ENCODE measurements at places on chromosomes 12 and 14.

GRCh38 chr12:76871082-76871481, 7.7 kb downstream of the CSRP2 start:
- no peak for DNase-seq

DNA sequence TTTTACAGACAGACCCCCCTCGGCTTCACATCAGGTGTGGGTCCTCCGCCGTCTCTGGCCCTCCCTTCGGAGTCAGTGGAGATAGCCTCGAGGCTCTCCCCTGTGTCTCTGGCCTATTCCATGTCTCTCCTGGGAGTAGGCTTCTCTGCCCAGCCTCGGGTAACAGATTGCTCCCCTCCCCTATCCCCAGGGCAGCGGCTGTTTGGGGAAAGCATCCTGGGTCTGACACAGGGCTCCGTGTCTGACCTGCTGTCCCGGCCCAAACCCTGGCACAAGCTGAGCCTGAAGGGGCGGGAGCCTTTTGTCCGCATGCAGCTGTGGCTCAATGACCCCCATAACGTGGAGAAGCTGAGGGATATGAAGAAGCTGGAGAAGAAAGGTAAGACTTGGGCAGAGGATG, 30.8 kb downstream of the PHETA1 start:
- DNase-seq: no peak

- DNase-seq: no peak
Observed at GRCh38 chr12:108750526-108750925, 19.2 kb upstream of the CORO1C start.

- no peak for DNase-seq
Observed at GRCh38 chr14:89029961-89030694, 205.7 kb downstream of the TTC8 start.

- DNase-seq: no peak
Observed at GRCh38 chr12:79689061-79689476, 1.7 kb downstream of the PAWR start.

GRCh38 chr12:14982991-14983390, 10.1 kb downstream of the PDE6H start:
- no peak for DNase-seq

DNA sequence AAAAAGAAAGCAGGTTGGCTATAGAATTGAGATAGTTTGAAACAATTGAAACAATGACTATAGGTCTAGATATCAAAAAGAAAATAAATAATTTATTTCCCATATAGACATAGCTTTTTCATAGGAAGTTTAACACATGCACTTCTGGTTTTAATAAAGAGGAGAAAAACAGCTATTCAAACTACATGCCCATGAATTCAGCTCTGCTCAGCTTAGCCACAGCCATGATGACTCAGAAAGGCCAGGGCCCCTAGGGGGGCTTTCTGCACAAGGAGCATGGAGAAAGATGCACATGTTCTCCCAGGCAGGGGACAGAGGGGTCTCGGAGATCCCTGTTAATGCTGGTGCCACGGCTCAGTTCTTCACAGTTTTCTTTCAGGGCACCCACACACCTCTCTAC, 114.0 kb downstream of the GALC start:
- no peak for DNase-seq

- no peak for DNase-seq
Observed at GRCh38 chr12:65859519-65859918, 35.2 kb downstream of the HMGA2 start.

DNA sequence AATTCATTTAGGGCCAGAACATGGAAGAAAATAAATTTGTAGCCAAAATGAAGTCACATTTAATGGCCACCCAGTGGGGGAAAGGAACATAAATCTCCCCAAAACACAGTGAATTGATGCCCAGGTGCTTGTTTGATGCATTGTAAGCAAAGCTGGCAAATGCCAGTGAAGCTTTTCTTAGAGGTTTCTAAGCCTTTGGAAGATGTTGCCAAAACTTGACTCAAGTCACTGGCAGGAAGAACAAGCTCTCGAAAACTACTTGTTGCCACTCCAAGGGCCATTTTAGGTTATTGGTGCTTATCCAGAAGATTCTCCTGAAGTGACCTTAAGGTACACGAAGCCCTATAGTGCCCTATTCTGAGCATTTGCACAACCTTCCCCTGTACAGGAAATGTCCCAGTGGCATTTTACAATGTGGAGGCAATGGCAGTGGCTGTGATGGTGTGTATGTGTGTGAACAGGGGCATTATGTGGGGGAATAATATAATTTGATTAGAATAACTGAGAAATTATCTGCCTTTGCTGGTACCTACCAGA, 89.5 kb upstream of the NOVA1 start:
- no peak for DNase-seq

- DNase-seq: no peak
Observed at GRCh38 chr12:67772267-67773169, 124.0 kb downstream of the DYRK2 start.

GRCh38 chr12:55637467-55637866, 775 bp downstream of the OR10P1 start:
- no peak for DNase-seq

- DNase-seq: no peak
Observed at GRCh38 chr12:10801741-10802140, 686 bp downstream of the TAS2R7 start.

DNA sequence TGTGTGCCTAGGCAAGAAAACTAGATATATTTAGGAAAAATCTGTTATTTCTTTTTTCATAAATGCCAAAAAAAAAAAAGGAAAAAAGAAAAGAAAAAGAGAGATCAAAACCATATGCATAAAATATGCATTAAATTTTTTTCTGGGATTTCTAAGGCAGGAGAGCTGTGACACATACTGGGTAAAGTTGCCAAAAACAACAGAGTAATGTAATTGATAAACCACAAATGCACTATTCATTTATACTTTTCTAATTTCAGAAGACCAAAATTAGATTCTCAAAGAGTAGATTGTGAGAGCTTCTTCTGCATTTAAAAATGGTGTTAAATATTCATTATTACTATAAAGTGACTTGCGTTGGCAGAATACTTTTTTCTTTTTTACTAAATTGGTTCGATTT, 673.8 kb upstream of the MGAT4C start:
- no peak for DNase-seq

DNA sequence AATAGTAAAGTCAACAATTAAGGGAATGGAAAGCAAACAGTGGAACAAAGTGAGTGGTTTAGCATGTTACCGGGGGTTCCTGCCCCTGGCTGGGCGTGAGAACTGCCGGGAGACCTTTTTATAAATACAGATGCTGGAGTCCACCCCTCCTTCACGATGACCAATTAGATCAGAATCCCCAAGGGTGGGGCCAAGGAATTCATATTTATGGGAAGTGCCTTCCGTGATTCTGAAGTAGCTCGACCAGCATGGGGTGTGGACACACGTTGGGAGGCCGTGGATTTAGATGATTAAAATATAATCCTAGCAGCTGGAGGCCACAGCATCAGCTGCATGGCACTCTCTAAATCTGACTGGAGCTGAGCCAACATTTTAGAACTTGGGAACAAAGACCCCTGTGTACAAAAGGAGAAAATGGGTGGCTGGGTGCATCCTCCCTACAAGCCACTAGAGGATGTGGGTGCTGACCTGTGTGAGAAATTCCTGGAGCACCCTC, 87.9 kb downstream of the SRRM4 start:
- DNase-seq: no peak

- no peak for DNase-seq
Observed at GRCh38 chr12:123941624-123942237, 30.9 kb downstream of the CCDC92 start.

DNA sequence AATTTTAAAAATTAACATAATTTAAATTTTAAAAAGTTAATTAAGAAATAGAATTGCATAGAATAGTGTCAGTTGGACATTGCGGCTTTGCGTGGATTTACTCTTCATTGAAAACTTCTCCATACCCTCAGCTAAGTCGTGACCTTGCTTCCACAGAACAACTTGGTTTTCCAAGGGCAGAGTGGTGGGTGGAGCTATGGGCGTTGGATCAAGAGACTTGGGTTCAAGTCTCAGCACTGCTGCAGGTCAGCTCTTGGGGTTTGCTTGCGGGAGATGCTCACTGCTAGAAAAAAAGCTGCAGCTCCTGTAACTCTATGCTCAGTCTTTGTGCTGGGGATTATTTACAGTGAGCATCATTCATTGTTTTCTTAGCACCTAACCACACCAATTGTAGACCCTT, 133.7 kb downstream of the PRIMA1 start:
- no peak for DNase-seq

- no peak for DNase-seq
Observed at GRCh38 chr14:85911044-85911443, 381.1 kb downstream of the FLRT2 start.

DNA sequence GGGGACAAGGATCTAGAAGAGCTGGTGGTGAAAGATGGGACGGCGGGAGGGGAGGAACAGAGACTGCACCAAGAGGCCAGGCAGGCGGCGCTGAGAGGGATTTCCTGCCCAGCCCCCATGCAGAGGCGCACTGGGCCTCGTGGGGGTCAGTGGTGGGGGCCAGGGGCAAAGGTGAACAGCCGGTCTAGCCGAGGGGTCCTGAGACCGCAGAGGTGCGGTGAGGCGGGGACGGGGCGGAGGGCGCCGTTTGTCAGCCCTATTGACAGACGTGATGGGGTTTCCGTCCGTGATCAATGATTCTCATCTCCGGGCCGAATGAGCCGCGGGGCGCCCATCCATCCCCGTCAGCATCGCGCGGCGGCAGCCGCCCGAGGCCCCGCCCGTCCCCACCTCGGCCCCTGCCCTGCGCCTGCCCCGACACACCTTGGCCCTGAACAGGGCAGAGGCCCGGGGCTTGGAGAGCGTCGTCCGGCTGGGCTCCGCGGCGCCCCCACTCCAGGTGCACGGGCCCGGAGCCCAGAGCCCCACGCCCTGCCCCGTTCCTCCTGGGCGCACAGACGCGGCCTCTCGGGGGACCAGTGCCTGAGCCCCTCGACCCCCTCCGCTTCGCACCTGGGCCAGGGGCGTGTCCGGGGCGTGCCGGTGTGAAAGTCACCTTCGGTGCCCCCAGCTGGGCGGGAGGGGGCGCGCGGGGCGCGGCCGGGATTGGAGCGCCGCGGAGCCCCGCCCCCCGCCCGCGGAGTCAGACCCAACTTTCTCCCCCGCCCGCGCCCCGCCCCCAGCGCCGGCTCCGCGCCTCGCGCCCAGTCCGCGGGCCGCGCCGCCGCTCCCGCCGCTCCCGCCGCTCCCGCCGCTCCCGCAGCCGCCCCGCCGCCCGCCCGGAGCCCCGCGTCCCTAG, at the start of gene NXPH4:
NXPH4 (plus strand) TSS at position 781 of the 898 bp plus-strand sequence. CDS start 176 bp downstream, outside the sequence.
- peak; percentile 37 for DNase-seq

- no peak for DNase-seq
Observed at GRCh38 chr14:92649934-92650545, 98.4 kb downstream of the LGMN start.

DNA sequence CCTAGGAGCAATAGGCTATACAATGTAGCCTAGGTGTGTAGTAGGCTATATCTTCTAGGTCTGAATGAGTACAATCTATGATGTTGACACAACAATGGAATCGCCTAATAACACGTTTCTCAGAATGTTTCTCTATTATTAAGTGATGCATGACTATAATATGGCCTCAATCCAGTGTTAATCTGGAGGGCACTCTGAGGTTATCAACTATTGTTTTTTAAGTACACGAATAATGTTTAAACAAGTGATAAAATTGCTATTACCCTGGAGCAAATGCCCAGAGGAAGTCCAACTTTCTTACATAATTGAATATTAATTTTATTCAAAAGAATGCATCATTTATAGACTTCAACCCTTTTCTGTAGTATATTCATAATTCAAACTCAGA, 16.4 kb upstream of the CNIH1 start:
- no peak for DNase-seq

- no peak for DNase-seq
Observed at GRCh38 chr14:98167705-98168104, 1104.3 kb downstream of the BCL11B start.

Measured in activated CD4-positive, alpha-beta T cell treated with anti-CD3 and anti-CD28 coated beads for 1 hour (primary cell).